ENCODE measurements at places on chromosomes 11 and 22.

GRCh38 chr22:31160328-31160978 is 471 bp downstream of the RNF185 start:
- DNase-seq = no peak

DNA sequence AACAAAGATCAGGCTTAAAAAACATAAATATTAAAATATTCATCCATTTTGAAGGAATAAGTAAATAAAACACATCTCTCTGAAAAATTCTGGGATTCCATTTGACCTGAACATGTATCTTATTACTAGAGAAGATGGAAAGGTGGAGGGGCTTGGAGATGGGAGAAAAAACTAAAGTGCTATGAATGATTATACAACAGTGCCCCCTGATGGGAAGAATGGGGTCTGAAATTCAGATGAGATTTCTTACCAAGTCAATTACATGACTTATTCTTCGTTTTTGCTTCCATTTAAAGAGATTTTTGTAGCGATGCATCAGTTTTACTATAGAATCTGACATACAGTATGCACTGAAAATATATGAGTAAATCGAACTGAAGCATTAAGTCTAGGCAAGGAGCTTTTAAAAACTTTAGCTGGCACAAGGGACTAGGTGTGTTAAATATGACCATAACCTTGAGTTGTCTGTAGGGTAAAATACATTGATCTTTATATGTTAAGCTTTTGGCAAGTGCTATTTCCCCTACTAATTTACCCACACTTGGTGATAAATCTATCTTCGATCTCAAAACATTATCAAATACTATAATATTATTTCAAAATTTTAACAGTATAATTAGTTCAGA is 718.8 kb downstream of the CNTN5 start:
- DNase-seq = no peak

DNA sequence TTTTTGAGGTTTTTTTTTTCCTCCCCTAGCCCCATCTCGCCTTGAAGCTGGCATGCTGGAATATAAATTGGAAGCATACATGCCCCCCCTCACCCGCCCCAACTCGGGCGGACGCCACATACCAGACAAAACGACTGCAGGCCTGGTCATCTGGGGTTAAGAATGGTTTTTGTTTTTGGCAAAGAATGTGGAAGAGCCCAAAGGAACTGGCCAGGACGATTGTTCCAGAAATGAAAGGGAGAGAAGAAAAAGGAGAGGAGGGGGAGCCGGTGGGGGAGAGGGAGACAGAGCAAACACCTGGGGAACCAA is 25.0 kb downstream of the MN1 start:
- DNase-seq = no peak

- DNase-seq = no peak
These were observed 256.0 kb upstream of the B3GAT1 start for GRCh38 chr11:134668076-134668475.

DNA sequence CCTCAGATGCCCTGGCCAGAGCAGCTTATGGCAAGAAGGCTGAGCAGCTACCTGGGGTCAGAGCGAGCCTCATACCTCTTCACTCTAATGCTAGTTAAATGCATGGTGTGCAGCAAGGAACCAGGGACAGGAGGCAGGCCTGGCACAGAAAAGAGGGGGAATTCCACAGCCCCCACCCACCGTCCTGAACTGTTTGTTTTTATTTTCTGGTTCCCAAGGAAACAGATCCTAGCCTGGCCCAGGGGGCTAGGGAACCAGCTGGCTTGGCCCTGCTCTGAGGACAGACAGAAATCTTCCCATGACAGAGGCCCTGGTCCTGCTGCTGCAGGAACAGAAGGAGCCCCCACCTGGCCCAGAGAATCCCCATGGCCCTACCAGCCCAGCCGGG is 40.4 kb downstream of the SLCO2B1 start:
- DNase-seq = no peak

- DNase-seq = no peak
These were observed 10.5 kb downstream of the TSKU start for GRCh38 chr11:76793391-76794291.

- DNase-seq = no peak
These were observed 640.8 kb downstream of the FAM181B start for GRCh38 chr11:82092904-82093303.

- DNase-seq = no peak
These were observed 44.0 kb downstream of the PARVA start for GRCh38 chr11:12421386-12421785.

DNA sequence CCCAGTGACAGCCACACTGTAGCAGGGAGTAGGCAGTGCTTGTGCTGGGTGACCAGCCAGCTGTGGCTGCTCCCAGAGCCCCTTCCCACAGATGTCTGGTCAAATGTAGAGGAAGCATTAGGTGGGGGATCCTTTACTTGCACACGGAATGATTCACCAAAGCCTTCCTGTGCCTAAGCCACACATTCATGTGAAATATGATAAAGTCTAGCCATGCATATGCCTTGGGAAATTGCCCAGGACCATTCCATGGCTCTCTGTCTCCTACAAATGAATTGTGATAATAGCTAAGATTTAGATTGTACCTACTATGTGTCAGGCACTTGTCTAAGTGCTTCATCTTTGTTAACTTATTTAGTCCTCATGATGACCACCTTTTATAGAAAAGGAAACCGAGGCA is 217.5 kb upstream of the E2F8 start:
- no peak for DNase-seq

GRCh38 chr22:31091106-31091975 is 10.2 kb downstream of the SMTN start:
- DNase-seq = no peak

- no peak for DNase-seq
These were observed 621.1 kb downstream of the OPCML start for GRCh38 chr11:132911186-132911585.

DNA sequence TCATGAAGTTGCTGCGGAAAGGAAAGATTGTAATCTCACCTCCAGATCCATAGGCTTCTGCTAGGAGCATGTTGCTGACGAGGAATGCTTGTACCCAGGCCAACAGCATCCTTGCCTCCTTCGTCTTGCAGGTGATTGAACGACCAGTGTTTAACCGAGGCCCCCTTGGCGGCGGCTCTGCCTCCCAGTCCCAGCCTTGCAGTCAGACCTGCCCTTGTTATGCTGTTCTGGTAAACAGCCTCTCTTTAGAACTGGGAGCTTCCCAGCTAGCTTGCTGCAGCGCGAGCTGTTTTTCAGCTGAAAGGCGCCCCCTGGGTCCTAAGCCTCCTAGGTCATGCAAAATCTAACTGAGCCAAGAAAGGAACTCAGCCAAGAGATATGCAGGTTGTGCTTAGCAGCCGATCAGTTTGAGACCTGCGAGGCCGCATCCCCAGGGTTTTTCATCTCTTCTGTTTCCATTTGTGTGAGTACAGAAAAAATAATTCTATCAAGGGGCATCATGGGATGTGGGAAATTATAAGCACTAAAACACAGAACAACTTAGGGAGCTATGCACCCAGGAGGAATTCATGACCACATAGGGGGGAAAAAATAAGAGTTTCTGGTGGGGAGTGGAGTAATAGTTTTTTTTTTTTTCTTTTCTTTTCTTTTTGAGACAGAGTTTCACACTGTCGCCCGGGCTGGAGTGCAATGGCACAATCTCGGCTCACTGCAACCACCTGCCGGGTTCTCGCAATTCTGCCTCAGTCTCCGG is at the start of gene PIK3IP1:
TSS of gene PIK3IP1 (minus strand) at position 253 of the 754 bp plus-strand sequence. CDS start at position 109, 144 bp downstream.
- DNase-seq = peak; percentile 71

GRCh38 chr11:105092256-105093239 is 47.0 kb downstream of the CARD18 start:
- DNase-seq = no peak

GRCh38 chr11:60127311-60127811 is 38.9 kb downstream of the MS4A2 start:
- DNase-seq = no peak

GRCh38 chr11:125341676-125342075 is 154.4 kb downstream of the FEZ1 start:
- no peak for DNase-seq

DNA sequence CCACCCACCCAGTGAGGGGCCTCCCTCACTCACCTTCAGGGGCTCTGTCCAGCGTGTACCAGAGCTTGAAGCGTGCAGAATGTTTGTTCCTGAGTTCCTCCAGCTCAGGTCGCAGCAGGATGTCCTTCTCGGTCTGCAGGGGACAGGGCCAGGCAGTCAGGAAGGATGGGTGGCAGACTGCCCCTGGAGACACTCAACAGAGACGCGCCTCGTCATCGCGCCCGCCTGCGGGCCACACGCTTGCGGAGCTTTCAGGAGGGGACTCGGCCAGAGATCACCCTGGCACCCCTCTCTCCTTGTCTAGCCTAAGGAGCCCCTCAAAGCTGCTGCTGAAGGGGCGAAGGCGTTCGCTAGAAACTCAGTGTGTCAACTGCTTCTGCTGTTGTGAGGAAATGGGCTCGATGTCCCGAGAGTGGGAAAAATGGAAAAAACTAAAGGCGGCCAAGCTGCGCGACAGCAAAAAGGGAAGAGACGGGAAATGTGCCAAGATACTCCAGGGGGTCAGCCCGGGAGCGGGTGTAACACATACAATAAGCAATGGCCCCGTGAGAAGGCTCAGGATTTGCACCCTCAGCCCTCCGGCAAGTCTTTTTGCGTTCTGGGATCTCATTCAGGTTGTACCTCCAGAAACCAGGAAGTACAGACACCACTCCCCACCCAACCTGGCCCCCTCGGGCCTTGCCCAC is 9.2 kb upstream of the POLDIP3 start:
- DNase-seq = no peak

DNA sequence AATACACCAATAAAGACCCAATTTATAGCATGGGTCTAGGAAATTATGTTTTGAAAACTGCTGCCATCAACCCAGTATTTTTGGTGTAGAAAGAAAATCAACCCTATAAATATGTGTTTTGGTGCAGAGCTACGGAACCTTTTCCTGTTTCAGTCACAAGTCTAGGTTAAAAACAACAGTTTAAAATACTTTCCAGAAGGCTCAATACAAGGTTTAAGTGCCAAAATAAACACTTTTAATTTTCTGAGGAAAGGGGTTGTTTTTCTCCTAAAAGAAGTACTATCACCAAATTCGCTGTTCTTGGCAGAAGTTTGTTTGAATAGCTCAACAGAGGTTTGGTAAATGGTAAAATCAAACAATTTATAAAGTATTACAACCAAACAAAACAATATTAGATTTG is 201.3 kb downstream of the TMEM135 start:
- no peak for DNase-seq

DNA sequence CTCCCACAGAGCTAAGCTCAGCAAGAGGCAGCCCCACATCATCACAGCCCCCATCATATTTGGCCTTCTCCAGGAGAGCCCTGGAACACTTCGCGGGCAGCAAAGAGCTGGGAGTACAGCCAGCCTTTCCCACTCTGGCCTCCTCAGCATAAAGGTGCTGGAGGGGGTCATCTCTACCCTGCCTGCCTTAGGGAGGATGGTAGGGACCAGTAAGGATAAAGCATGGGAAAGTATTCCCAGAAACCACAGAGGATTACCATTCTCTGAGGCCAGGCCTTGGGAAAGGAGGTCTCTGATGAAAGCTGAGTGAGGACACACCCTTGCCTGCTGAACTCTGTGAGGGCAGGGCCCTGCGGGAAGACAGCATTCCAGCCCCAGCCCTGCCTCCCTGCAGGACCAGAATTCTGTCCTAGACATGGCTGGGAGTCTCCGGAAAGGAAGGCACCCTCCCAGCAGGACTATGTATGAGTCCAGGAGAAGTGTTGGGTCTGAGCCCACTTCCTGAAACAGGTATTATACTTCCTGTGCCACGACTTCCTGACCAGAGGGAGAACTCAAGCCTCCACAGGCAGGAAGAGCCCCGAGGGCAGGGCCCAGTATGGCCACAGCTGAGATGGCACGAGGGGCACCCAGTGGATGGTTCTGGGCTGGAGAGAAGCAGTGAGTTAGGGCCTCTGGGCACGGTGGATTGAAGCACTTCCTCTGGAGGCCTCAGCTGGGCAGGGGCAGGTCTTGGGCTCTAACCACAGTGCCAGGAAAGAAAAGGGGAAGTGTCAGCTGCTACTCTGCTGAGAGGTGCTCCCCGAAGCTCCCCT is 12.9 kb upstream of the CASTOR1 start:
- no peak for DNase-seq

DNA sequence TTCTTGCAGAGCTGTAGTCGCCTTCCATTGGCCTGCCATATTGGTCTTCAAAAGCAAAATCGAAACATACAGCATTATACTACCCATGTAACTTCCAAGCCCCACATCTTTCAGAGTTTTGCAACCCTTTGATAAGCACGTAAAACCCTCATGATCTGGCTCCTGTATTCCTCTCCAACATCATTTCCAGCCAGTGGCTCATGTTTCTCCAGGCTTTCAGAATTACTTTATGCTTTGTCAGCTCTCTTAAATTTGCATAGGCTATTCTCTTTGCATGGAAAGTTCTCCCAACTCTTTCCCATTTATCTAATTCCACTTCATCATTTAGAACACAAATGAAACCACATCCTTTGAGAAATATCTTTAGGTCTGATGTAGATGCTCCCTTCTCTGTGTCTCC is 67.8 kb upstream of the DDI1 start:
- DNase-seq = no peak

DNA sequence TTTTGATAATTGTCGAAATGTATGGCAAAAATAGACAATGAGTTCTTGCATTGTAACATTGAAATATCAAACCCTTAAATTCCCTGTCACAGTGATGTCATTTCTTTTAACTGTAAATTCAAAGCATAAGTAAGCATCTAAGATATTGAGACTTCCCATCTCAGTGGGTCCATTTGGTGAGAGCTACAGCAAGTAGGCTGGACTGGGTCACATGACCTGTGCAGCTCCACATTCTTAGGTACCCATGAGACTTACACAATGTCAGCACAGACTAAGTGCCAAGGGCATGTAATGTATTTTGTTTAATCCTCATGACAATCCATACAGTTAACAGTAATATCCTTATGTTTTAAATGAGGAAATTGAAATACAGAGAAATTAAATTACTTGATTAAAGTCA is 210.7 kb downstream of the NELL1 start:
- no peak for DNase-seq

GRCh38 chr11:11813288-11813962 is 28.3 kb upstream of the USP47 start:
- no peak for DNase-seq

- DNase-seq = no peak
These were observed 3.1 kb upstream of the SLC35C1 start for GRCh38 chr11:45801723-45802315.

- DNase-seq = no peak
These were observed 17.0 kb downstream of the FADD start for GRCh38 chr11:70220136-70220535.

DNA sequence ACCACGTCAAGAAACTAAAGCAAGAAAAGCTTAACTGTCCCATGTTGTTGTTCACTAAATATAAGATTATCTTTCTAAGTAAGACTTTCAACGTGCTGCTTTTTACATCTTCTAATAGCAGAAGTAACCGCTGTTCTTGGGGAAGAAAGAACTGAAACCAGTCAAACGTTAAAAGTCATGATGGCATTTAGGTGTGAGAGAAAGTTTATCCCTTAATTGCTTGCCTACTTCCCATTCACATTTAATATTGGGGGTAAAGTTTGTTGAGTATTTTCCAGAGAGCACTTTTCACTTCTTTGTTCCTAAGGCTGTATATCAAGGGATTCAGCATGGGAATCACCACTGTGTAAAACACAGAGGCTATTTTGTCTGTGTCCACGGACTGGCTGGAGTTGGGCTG is 970 bp downstream of the OR5B21 start:
- DNase-seq = peak; percentile 19

- no peak for DNase-seq
These were observed 4.2 kb upstream of the CTR9 start for GRCh38 chr11:10746871-10747270.
